NCI-H524 treated with DMSO at 0.1 percent for 48 hours (cell line): ENCODE measurements at places on chromosomes 13 and 19.

DNA sequence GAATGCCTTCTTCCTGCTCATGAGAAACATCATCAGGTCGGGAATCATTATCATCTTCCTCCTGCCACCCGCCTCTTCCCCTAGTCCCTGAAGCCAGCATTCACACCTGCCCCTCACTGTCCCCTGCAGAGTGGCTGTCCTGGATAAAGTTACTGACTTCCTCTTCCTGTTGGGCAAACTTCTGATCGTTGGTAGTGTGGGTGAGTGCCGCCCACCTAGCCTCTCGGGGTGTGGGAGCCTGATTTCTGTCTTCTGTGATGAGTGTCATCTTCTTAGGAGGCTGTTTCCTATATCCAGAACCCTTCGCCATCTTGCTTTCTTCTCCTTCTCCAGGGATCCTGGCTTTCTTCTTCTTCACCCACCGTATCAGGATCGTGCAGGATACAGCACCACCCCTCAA lies 12.5 kb downstream of the SLC44A2 start:
- DNase-seq: no peak

DNA sequence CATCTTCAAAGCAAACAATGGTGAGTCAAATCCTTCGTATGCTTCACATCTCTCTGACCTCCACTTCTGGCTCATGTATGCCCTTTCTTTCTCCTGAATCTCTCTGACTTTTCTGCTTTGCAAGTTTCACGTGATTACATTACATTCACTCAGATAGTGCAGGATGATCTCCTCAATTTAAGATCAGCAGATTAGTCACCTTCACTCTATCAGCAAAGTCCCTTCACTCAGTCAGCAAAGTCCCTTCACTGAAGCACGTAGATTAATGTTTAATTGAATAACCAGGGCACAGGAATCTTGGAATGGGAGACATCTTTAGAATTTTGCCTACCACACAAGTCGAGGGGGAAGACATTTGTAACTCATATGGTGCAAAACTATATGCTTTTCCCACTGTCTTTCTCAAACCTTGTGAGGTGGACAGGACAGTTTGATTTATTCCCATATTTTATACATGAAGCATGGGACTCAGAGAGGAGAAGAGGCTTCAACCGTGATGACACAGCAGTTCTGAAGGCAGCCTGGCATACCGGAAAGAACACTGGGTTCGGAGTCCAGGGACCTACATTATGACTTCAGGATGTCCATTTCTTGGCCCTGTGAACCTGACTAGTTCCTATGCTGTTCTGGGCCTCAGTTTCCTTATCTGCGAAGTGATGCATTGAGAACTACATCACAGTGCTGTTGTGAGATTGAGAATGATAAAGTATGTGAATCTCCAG lies 23.3 kb downstream of the SIGLECL1 start:
- no peak for DNase-seq

- no peak for DNase-seq
Measured at GRCh38 chr13:51550151-51550550, 34.1 kb upstream of the WDFY2 start.

- no peak for DNase-seq
Measured at GRCh38 chr13:48630773-48631172, 23.0 kb upstream of the CYSLTR2 start.

- DNase-seq: no peak
Measured at GRCh38 chr13:19993024-19993423, 34.5 kb downstream of the ZMYM2 start.

DNA sequence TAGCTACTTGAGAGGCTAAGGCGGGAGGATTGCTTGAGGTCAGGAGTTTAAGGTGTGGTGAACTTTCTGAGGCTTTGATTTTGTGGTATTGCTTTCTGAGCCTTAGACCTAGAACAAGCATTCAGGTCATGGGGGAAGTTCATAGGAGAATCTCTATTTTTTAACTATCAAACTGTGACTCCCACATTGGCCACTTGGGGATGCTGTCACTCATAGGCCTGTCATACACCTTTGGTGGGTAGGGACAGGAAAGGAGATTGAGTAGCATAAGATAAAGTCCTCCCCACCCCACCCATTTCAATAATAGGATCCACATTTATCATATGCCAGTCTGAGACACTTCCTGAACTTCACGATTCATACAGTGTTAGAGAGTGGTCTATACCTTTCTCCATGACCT lies 41.9 kb upstream of the PSG2 start:
- no peak for DNase-seq

DNA sequence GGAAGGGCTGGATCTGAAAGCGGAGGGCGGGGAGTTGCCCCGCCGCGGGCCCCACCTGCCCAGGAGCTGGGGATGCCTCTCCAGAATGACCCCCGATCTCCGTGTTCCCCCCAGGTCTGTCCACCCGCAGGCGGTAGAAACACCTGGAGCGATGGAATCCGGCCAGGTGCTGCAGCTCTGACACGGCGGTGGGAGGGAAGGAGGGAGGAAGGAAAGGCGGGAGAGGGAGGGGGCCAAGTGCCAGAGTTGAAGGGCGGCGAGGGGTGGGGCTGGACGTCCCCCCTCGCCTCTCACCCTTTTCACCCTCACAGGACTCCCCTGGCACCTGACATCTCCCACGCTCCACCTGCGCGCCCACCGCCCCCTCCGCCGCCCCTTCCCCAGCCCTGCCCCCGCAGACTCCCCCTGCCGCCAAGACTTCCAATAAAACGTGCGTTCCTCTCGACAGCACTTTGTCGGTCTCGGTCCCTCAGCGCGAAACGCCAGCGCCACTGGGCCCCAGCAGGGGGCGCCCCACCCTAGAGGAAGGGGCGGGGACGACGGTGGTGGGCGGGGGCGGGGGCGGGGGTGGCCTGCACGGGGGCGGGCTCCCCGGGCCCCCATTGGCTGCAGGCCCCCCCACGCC lies 337 bp upstream of the FXYD7 start:
- DNase-seq: no peak

- DNase-seq: no peak
Measured at GRCh38 chr13:90447034-90447733, 900.3 kb upstream of the MIR17HG start.

GRCh38 chr19:13825489-13826441 lies 30.5 kb downstream of the ZSWIM4 start:
- DNase-seq: no peak
